ENCODE measurements at places on chromosomes 11 and 22. TPM values are rescaled to one million over a fixed set of nuclear protein-coding genes. Genes with fewer than 3 reads are reported as not detected.

GRCh38 chr22:33722816-33723215 lies 197.5 kb downstream of the LARGE1 start:
- DNase-seq = no peak

DNA sequence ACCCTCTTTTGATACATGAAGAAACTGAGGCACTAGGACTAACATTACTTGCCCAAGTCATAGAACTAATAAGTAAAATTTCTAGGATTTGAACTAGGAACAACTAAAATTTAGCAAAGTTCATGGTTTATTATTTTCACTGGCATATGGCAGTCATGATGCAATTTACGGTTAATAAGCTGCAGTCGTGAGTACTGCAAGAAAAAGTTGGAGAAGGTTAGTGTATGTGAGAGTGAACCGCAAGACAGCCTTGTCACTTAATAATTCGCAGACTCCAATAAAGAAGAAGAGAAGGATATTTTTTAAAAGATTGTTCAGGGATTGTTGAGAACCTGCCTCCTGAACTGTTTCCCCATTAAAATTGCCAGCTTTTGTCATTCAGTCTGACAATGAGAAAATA lies 663.4 kb upstream of the TENM4 start:
- no peak for DNase-seq

GRCh38 chr11:133197425-133197824 lies 334.9 kb downstream of the OPCML start:
- no peak for DNase-seq

- DNase-seq = no peak
Measured at GRCh38 chr11:15446315-15446714, 331.6 kb downstream of the INSC start.

DNA sequence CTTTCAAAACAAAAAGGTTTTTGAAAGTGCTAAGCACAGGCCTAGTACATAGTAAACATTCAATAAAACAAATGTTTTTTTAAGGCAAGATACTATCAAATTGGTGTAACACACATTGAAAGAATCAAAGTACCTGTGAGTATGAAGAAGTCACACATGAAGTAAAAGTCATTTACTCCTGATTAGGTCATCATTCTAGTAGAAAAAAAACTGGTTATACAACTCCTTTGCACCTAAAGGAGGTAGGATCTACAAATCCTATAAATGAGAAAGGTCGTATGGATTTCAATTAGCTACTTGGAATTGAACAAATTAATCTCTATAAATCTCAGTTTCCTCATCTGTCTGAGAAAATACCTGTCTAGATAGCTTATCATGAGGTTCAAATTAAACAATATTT lies 80.8 kb downstream of the SIK3 start:
- no peak for DNase-seq

- DNase-seq = no peak
Measured at GRCh38 chr11:81036168-81036870, 1595.5 kb upstream of the TENM4 start.

DNA sequence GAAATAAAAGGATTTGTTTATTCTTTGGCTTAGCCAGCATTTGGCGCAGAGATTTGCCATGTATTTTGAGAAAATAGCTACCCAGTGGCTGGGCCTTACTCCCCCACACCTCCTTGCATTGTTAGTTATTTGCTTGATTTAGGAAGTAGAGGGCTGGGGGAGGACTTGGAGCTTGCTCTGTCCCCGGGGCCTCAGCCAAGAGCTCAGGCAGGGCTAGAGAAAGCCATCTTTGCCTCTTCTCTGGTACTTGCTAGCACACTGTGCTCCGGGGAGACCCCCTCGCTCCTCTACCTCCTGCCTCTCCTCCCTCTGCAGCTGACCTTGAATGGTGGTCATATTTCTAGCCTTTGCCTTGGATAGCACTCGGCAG lies 93.0 kb downstream of the SCN3B start:
- DNase-seq = no peak

GRCh38 chr22:27192135-27192829 lies 534.9 kb downstream of the MIAT start:
- no peak for DNase-seq

DNA sequence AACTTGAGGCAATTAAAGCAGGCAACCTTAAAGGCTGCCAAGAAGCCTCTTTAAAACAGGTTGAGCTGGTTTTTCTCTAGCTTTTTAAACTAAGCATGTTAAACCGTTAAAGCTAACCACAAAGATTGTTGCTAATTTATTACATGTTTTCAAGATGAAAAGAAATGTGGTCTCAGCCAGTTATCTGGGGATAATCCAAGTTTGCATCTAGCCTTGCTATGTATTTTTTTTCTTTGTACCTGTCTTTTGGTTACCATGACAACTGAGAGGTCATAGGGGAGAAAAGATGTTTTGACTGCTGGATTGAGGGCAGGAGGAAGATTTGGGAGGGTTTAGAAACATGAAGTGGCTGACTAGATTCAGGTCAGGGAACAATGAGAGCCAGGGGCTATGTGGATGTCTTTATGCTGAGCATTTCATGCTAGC lies 19.2 kb upstream of the PGM2L1 start:
- DNase-seq = no peak

DNA sequence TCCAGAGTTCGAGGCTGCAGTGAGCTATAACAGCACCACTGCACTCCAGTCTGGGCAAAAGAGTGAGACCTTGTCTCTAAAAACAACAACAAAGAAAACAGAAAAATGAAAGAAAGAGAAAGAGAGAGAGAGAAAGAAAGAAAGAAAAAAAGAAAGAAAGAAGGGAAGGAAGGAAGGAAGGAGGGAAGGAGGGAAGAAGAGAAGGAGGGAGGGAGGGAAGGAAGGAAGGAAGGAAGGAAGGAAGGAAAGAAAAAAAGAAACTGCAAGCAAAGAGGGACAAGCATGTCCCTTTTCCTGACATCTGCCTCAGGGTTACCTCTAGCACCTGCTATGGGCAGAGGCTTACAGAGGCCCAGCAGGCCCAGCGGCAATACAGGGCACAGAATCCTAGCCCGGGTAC lies 475.0 kb downstream of the MIAT start:
- no peak for DNase-seq

DNA sequence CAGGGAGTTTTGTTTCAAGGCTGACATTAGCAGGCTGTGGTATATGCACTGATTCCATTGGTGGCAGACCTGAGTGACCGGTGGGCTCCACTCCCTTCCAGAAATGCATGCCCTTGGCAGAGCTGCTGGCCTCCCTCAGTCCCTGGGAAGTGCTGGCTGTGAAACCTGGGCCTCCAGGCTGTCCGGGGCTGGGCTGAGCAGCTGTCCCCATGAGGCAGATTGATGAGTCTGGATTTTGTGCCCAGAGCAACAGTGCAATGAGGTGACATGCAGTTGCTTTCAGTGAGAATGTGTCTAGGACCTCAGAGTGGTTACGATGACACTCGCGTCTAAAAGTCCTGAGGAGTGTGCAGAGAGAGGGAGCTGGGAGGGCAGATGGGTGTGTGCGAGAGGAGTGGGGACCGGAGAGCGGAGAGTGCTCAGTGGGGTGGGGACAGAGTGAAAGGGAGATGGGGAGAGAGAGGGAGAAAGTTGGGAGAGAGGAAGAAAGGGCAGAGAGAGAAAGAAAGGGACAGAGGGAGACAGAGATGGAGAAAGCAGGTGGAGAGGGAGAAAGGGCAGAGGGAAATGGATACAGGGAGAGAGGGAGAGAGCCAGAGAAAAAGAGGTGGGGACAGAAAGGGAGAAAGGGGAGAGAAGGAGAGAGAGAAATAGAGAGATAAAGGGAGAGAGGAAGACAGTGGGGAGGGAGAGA lies 978.3 kb downstream of the BRD1 start:
- DNase-seq = no peak

GRCh38 chr11:127074151-127074761 lies 73.7 kb upstream of the KIRREL3 start:
- peak; percentile 10 for DNase-seq

- DNase-seq = no peak
Measured at GRCh38 chr11:27886857-27887256, 186.6 kb upstream of the BDNF start.

- DNase-seq = no peak
Measured at GRCh38 chr11:26731084-26731456, 9.2 kb upstream of the SLC5A12 start.

GRCh38 chr22:48089601-48090331 lies 1327.3 kb downstream of the TBC1D22A start:
- peak; percentile 39 for DNase-seq

- DNase-seq = no peak
Measured at GRCh38 chr11:12185106-12185690, 74.8 kb downstream of the MICAL2 start.

DNA sequence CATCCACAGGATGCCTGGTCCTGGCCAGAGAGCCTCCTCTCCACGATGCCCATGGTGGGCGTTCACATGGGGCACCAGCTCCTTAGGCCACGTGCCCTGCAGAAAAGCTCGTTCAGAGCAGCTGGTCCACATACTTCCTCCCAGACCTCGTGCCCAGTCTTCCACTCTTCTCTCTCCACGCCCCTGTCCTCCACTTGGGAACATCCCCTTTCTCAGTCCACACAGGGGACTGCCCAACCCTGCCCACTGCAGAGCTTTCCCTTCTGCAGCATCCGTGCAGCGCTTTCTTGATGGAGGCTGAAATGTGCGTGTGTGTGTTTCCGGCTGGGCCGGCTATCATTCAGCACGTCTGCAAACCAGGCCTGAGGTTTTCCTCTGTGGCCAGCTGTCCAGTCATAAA lies 11.3 kb downstream of the TPCN2 start:
- DNase-seq = no peak

DNA sequence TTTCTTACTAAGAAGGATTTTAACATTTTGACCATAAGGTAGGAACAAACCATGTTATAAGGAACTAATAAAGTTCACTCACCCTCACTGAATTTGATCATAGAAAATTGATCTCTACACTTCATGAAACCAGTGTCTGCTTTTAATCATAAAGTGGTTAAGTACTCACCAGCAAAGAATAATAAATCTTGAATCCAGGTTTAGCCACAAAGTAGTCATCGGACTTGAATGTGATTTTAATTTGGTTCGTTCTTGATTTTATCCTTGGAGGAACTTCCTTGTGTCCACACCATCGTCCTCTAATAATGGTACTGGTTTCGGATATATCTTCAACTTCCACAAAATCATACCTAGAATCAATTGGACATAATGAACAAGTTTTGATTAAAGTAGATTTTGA lies 40.5 kb upstream of the DDI1 start:
- DNase-seq = no peak

- DNase-seq = no peak
Measured at GRCh38 chr11:47686151-47686550, 29.0 kb downstream of the AGBL2 start.

GRCh38 chr22:25080855-25081254 lies 118.8 kb upstream of the CRYBB3 start:
- DNase-seq = no peak

- no peak for DNase-seq
Measured at GRCh38 chr11:41389623-41390130, 69.8 kb downstream of the LRRC4C start.

- DNase-seq = no peak
Measured at GRCh38 chr22:17109113-17109865, 11.9 kb downstream of the TMEM121B start.

- no peak for DNase-seq
Measured at GRCh38 chr11:91124363-91124762, 901.5 kb upstream of the CHORDC1 start.

DNA sequence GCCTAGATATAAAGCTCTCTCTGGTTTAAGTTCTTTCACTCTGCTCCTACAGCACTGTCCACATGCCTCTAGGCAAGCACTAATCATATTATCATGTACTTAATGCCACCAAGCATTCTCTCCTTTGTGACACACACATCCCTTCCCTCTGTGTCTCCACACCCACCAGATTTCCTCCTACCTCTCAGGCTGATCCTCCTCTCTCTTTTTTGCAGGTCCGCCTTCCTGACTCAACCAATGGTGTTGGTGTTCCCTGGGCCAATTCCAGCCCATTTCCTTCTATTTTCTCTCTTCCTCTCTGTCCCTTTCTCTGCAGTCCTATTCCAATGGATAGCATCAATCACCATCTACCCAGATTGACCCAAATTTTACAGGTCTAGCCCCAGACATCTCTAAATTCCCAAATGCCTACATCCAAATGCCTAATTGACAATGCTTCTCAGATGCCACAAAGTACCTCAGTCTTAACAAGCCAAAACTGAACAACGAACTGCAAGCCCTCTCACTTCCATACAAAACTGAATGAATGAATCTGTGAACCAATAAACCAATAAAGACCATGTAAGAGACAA lies 504 bp upstream of the ZNF215 start:
- DNase-seq = no peak

DNA sequence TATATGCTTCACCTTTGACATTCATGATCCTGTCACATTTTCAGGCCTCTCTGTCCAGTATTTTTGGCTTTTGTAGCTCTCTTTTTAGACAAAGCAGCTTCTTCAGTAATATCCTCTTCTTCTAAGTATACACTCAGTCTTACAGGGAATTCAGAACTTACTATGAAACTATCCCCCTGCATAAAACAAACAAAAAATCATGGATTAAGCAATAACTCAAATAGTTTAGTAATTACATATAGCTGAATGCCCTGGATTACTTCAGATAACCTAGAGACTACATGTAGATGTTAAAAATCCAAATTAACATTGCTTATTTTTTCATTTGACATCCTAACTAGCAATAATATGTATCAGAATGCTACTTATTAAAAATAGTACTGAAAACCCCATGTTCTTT lies 5.2 kb downstream of the TAF1D start:
- no peak for DNase-seq

GRCh38 chr11:12998336-12998735 lies 10.8 kb upstream of the RASSF10 start:
- no peak for DNase-seq

DNA sequence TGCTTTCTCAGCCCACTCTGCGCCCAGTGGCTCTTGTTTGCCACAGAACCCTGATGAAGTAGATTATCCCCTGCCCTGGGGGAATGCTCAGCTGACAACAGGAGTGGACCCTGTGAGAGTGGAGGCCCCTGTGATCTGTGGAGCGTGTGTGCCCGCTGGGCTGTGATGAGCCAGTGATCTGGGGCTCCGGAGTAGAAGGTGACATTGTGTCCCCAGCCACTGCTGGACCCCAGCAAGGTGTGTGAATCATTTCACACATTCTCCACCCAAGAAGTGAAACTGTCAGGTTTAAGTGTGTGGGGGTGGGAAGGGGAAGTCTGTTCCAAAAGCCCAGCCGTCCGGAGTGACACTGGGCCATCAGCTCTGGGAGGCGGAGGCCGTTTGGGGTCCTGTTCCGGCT lies 33.1 kb upstream of the GRAMD4 start:
- DNase-seq = peak; percentile 26

Gene EXPH5
- total RNA-seq = 2.0 TPM

Gene OR8A1
- total RNA-seq = not detected

Gene BEST1
- 0.37 TPM for total RNA-seq

Gene CYB5R2
- 6.6 TPM for total RNA-seq

Gene RHOD
- 0.47 TPM for total RNA-seq

Gene ESAM
- 0.39 TPM for total RNA-seq

Measured in activated CD4-positive, alpha-beta T cell treated with anti-CD3 and anti-CD28 coated beads for 36 hours (primary cell).